A549 treated with dexamethasone at 1 μM for 4 hours (cell line): ENCODE measurements at places on chromosomes 5 and 9. TPM values are rescaled to one million over a fixed set of nuclear protein-coding genes. Genes with fewer than 3 reads are reported as not detected.

CYLC2 gene
- total RNA-seq = not detected in 5 replicates

ADGRV1 gene
- 0.45 to 0.84 TPM (median 0.65 TPM) in 5 replicates for total RNA-seq

PCDHA9 gene
- total RNA-seq = 0.01 TPM in 1 of 5 replicates, not detected in the others

FOXD4L5 gene
- 0.04 to 0.05 TPM (median 0.05 TPM) in 3 of 5 replicates, not detected in the others for total RNA-seq

QRFP gene
- 0.06 TPM in 1 of 5 replicates, not detected in the others for total RNA-seq

PAEP gene
- 0.14 to 0.45 TPM (median 0.36 TPM) in 5 replicates for total RNA-seq

BTNL8 gene
- total RNA-seq = not detected in 5 replicates
